Activated CD8-positive, alpha-beta T cell treated with anti-CD3 and anti-CD28 coated beads for 36 hours (primary cell): ENCODE measurements at places on chromosomes 1 and 21.

- no peak for DNase-seq
Observed at GRCh38 chr1:53090227-53091147, 28.5 kb downstream of the PODN start.

DNA sequence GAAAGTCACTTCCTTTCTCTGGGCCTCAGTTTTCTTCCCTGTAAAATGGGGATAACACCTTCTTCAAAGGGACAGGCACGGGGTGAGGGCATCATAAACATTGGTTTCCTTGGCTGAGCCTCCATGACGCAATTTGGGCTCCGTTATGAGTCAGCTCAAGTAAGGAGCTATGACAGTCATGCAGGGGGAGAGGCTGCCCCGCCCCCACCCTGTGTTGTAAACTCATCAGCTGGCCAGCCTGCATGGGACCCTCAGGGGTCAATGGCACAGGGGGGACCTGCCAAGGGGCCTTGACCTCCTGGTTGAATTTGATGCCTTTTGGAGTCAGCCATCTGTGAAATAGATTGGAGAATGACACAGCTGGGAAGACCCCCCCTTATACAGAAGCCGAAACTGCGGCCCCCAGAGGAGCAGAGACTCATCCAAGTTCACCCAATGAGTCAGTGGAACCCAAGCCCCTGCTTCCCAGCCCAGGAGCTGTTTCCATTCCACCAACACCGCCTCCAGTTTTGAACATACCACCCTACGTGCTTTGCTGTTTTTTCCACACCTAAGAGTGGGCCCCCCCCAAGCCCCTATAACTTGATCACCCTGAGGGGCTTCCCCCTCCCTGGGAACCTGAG, 36.8 kb upstream of the RUNX3 start:
- peak; percentile 98 for DNase-seq

DNA sequence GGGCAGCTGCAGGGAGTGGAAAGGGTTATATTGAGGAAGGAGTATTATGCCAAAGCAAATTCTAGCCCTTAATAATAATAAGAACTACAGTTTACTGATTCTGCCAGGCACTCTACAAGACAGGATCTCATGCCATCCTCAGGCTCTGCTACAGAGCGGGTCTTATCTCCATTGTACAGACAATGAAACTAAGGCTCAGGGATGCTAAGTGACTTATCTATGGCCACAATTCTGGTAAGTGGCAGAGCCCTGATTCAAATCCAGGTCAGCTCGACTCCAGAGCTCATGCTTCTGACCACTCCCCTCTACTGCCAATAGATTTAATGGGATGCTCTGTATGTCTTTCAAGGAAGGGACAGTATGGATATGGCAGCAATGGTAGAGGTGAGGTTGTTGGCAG, 146.1 kb upstream of the CD34 start:
- DNase-seq, result no peak

DNA sequence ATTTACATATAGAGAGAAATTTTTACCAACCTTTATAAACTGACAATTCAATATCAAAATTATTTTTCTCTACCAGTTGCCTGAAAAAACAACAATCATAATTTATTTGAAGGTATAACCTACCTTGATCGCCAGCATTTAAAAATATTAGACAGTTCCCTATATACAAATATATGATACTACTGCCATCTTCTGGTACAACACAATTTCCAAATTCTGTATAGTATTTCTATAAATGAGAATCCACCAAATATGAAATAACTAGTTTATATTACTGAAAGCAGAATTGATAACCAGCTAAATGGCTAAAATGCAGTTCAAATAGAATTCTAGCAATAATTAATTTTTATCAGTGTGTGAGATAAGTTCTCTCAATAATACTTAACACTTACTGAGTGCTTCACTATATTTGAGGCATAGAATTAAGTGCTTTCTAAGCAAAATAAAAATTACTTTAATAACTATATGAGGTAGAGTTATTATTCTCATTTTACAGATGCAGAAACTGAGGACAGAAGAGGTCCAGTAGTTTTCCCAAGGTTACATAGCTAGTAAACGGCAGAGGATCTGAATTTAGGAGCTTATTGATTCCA, 75.6 kb downstream of the PIGK start:
- DNase-seq, result no peak

DNA sequence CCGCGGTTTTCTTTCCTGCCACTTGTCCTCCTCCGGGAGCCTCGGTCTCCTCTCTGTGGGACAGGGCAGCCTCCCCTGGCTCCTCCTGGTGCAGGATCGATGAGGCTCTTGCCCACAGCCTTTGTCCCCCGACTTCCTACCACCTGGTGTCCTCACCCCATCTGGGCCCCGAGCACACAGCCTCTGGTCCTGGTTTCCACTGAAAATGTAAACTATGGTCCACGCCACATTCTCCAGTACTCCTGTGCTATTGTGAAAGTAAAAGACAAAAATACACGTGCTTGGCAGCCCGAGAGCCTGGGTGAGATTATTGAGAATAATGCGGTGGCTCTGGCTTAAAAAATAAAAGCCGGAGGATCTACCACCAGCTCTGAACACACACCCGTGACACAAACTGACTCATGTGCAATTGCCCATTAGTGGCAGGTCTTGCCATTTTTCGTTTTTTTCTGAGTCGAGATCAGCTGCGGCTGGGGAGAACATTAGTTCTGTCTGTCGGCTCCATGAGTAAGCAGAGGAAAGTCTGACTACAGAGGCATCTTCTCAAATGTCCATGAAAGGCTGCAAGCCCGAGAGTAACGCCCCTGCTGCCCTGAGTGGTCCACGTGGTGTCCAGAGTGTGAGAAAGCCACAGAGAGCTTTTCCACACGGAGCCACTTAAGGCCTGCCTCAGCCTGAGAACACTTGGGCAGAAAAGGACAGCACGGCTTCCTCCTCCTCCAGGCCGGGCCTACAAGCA, 5.7 kb upstream of the COL6A2 start:
- DNase-seq, result no peak

- peak; percentile 64 for DNase-seq
Observed at GRCh38 chr1:147600119-147601111, 59.1 kb downstream of the BCL9 start.

DNA sequence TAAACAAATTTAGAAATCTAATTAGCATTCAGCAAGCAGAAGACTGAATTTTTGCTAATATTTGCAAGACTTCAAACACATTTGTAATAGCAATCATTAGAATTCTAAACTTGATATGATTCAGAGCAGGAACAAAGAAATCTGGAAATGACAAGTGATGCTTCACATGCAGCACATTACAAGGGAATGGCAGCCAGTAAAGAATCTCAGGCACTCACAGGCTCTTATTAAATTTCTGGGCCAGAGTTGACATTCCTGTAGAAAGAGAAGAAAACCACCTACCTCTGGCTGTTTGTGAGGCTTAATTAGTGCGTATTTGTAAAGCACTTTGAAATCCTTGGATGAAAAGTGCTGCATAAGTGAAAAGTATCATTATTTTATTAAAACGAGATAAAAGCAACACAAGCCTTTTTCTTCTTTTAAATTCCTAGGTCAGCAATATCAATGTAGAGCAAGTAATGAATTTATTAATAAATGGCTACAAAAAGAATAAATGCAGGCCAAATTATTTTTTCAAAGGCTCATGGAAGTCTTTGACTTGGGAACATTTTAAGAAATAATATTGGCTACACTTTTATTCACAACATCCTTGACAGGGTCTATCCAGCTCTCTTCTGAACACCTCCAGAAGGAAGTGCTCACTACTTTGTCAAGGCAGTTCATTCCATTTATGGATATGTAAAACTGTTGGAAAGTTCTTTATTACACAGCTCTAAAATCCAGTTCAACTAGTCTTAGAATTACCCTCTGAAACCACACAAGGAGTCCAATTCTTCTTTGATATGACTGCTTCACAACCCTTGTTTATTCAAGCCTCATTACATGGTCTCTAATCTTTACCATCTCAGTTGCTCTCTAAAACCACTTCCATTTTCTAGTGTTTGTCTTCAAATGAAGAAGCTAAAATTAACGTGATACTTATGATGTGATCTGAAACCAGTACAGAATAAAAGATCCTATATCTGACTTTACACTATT, 32.1 kb upstream of the SCYL3 start:
- DNase-seq, result no peak

DNA sequence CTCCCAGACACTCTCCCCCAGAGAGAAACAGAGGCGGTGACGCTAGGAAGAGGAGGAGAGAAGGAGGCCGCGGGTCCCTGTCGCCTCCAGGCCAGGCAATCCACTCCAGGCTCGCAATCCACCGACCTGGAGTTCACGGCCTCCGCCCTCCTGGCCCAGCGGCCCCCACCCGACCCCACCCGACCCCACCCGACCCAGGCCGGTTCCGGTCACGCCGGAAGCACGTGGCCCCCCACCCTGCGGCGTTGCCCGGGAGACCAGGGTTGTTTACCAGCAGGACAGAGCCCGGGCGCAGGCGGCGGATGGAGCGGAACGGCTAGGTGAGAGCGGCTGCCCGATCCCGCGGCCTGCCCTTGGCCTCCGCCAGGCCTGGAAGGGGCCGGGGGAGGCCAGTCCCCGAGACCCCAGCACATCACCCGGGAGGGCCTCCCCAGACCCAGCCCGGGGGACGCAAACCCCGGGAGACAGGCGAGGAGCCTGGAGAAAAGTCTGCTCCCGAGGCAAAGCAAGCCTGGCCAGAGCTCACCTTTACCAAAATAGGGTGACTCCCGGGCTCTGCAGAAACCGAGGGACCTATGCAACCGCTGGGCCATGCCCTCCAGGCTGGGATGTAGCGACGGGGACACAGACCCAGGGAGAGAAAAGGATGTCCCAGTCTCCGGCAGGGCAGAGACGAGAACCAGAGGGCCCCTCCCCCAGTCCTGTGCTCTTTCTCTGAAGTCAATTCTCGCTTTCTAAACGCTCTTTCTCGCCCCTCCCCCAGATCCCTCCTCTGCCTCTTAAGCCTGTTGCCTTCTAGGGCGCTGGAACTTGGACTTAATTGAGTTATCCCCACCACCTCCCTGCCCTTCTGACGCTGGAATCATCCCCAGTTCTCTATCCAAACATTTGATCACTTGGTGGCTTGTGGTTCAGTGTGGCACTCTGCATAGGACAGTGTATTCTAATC, at the start of the genes PLA2G2C and UBXN10:
PLA2G2C (minus strand) TSS at position 685 of the 949 bp plus-strand sequence. CDS start 9,155 bp downstream, outside the sequence.
UBXN10 (plus strand) TSS at position 263 of the 949 bp plus-strand sequence. CDS start 4,466 bp downstream, outside the sequence.
- DNase-seq, result peak; percentile 93

GRCh38 chr1:29800522-29800956, 564.2 kb downstream of the PTPRU start:
- DNase-seq, result no peak

DNA sequence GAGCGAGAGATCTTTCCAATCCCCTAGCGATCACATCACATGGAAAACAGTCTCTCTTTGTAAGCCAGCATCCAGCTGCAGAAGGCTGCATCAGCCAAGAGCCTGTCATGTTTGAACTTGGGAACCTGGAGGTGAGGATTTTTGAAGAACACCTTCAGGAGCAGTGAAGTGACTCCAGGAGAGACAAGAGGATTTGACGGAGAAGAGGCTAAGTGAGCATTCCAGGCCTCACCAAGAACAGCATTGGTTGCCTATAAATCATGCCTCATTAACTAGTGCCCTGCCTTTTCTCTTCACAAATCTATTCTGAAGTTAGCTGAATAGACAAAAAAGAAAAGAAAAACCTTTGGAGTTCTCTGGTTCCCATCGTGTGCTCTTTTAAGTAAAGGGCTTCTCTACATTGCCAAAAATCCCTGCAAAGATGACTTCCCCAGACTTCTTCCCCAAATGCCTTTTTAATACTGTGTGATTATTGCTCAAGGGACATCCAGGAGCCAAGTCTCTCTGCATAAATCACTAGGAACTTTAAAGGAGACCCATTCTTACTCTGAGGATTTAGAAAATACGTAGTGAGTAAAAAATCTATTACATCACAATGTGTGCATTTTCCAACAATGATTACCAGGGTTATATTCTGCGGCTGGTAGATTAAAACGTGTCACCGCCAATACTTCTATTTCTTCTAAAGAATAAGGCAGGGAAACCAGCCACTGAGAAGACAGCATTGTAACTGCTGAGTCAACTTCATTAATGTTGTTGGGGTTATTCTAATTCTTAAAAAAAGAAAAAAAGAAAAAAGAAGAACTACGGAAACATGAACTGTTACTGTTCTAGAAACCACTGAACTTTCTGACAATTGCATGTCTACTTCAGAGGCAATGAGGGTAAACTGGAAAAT, 95.2 kb downstream of the KIF14 start:
- no peak for DNase-seq

GRCh38 chr1:31510853-31511789, 65.2 kb upstream of the TINAGL1 start:
- DNase-seq, result no peak
